Vagina (tissue), 2 donors: ENCODE measurements at places on chromosomes 5 and 9.

DNA sequence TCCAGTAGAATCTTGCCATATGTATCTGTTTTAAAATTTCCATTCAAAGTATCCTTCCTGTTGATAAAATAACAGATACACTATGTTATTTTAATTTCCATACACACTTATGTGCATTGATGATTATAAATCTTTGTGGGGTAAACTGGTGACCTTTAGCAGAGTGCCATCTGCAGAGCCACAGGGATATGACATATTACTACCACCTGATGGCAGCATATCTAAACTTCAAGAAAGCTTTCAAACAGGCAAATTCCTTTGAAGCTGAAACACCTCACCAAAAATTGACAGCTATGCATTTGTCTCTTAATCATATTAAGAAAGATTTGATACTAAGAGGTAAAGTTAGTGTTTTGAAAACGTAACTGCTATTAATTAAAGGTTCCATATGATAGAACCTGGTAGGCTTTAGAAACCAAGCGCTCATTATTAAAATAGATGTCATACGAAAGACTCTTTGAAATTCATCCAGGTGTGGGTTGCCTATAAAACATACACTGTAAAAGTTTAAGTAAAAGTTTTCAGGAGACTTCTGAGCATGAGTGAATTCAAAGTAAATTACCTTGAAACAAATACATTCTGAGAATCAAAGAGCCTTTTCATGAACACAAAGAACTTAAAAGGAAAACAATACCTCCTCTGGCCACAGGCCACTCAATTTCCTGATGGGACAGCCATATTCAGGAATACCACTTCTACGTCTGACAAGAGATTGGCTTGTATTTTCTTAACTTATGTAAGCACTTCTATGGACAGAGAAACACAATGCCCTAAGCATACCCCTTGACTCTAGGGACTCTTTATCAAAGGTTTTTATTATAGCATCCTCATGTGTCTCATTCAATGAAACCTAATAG is 93.3 kb downstream of the KIAA0825 start:
- no peak for DNase-seq

DNA sequence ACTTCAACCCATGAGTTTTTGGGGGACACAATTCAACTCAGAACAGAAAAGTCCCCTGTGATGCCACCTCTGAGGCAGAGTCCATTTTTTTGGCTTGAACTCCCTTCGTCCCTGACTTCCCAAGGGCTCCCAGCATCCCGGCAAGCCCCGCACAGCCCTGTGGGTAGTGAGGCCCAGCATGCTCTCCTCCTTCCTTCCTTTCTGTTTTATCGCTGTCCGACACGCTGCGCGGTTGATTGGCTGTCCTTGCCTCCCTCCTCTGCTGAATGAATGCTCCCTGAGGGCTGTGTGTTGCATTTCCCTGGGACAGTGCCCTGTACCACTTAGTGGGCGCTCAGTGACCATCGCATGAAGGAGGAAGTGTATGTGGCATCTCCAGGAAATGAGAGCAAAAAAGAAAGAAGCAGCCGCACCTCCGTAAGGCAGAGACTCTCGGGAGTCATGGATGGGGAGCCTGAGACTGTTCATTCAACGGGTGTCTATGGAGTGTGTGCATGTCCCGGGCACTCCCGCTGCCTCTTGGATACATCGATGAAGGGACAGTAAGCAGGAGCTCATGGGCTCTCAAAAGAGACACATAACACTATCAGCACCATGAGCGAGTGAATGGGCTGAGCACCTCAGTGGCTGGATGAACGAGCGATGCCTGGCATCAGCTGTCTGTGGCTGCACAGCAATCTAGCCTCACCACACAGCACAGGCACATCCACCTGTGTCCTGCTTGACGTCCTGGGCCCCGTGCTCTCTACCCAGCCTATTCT is 10.1 kb upstream of the IRX4 start:
- no peak for DNase-seq

- DNase-seq = no peak
Observed at GRCh38 chr9:126413391-126414068, 86.9 kb downstream of the MVB12B start.

DNA sequence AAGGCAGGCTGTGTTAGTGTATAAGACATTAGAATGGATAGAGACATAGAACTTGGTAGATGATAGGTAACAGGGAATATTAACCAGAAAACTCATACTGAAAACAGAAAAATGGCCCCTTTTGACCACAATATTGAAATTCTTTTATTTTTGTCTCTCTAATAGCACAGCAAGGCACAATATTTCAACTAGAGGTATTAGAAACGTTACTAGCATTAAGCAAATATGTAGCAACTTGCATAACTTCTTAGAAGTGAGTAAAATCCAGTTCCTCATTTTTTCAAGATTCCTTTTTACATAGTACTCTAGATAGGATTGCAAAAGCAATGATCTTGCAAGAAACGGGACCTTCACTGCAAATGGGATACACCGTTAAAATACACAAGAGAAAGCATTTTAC is 102.7 kb upstream of the VCAN start:
- no peak for DNase-seq

GRCh38 chr5:17839848-17840247 is 205.6 kb downstream of the TAF11L14 start:
- no peak for DNase-seq

- DNase-seq = no peak
Observed at GRCh38 chr5:83672646-83673045, 48.0 kb downstream of the HAPLN1 start.

DNA sequence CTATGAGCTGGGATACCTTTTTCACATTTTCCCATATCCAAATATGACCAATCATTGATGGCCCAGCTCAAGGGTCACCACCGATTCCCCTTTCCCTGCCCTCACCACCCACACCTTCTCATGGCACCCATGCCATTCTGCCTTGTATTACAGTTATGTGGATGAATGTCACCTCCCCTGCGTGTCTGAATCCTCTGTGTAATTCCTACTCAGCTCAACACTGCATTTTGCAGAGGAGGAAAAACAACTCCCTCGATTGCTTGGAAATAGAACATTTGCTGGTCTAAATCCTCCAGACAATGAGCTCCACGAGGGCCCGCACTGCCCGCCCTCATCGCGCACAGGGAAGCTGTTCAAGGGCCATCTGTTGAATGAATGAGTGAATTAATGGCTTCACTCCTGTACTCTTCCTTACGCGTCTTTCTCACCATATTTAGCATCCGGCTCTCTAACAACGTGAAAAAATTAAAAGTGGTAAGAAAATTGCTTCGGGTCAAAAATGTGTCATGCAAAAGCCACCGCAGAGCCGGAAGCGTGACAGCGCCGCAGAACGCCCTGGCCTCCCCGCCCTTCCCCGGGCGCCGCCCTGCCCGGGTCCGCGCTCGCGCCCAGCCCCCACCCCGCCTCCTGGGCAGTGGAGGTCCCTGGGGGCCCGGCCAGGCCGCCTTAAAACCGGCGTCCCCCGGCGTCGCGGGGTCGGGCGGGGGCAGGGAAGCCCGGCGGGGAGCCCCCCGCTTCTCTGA is 704 bp downstream of the SUSD1 start:
- no peak for DNase-seq

- no peak for DNase-seq
Observed at GRCh38 chr5:5583832-5584231, 161.4 kb downstream of the ICE1 start.
